ENCODE measurements at places on chromosomes 2 and 18. TPM values are rescaled to one million over a fixed set of nuclear protein-coding genes. Genes with fewer than 3 reads are reported as not detected.

DNA sequence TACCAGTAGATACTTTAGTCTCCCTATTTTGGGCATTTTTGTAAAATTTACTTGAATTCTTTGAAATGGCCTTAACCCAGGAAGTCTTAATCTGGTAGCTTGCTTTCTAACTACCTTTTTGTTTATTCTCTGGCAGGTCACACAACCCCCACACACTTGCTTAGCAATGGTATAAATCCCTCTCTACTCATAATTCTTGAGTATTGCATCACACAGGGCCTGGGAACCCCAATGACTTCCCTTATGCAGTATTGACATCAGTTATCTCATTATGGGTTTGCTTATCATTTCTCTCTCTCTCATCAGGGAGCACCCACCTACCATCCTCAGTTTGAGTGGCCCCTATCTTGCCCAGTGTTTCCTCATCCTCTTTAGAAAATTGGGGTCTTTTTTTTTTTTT lies 207.1 kb downstream of the KCNS3 start:
- no peak for DNase-seq

The CGREF1 gene
- 6.8 TPM for total RNA-seq

DNA sequence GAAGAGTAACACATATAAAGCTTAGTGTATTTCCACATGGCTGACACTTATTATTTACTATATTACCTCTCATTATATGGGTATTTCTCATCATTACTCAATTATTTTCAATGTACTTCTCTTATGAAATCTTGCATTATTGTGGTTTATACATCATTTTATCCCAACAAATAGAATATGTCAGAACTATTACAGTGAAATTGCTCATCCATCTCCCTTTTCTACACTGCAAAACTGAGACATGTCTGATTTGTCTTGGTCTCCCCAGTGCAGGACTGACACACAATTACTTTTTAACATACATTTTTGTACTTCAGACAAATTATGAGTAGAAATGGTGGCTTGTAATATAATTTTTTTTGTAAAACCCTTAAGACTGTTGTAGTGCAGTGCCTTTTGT lies 600.9 kb downstream of the PLCL1 start:
- no peak for DNase-seq

- DNase-seq: peak; percentile 92
Measured at GRCh38 chr2:27954771-27955383, 64.3 kb downstream of the BABAM2 start.

- no peak for DNase-seq
Measured at GRCh38 chr2:101556033-101556459, 81.1 kb upstream of the RFX8 start.

The ERFE gene
- total RNA-seq: 3.2 TPM

- no peak for DNase-seq
Measured at GRCh38 chr18:68034296-68034695, 517.8 kb upstream of the DSEL start.

GRCh38 chr2:7703543-7704144 lies 786.4 kb downstream of the RNF144A start:
- no peak for DNase-seq

DNA sequence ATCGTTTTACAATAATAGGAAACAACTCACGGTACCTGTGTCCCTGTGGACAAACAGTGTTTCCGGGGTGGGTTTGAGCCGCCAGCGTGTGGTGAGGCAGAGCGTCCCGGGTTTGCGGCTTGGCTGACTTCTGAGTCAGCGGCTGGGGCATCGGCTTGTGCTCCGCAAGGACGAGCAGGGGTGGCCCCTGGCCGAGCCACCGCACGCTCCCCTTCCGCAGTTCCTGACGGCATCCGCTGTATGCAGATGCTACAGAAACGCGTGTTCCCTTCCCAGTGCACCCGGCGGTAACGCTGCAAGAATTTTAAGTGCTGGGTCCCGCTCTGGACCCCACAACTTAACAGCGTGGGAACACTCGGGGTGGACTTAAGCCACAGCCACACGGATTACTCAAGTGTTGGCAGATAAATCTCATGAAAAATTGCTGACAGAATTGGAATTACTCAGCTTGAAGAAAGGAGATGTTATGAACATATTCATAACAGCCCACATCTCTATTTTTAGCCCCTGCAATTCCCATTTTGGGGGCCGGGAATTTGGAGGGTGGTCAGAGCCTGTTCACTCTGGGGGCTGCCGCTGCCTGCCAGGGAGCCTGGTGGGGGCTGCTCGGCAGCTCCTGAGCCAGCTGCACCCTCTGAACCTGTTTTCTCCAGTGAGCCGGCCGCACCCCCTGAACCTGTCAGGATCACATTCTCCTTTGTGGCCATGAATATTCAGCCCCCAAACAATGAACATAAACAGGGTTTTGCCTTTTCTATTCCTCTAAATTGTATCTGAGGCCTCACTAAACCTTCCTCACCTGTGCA lies 12.6 kb upstream of the KCNG2 start:
- DNase-seq: peak; percentile 12

GRCh38 chr2:8258406-8258805 lies 423.4 kb upstream of the ID2 start:
- DNase-seq: no peak

The GPR39 gene
- total RNA-seq: 5.7 TPM

DNA sequence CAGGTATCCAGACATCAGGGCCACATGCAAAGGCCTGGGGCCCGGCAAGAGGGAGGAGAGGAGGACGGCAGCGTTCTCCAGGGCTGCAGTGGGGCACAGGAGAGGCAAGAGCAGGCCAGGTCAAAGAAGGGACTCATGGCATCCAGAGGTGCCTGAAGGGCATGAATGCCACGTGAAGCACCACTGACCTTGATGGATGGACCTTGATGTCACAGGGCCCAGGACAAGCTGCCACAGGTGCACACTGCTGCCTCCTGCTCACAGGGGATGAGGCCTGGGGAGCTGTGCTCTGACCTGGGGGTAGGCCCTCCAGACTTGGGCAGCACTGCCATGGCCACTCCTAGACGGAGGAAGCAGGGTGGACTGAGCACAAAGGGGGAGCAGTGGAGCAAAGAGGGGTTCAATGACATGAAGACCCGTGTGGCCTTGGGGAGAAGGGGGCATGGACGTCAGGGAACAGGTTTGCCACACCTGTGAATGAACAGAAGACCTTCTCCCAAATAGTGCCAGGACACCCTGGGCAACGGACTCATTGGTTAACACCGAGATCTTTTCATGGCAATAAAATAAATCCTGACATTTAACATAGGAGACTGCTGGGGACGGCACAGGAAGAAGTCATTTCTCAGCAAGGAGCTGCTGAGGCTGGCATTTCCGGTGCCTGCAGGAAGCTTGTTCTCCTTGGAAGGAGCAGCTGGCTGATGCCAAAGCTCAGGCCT lies 65.6 kb downstream of the EMX1 start:
- no peak for DNase-seq

DNA sequence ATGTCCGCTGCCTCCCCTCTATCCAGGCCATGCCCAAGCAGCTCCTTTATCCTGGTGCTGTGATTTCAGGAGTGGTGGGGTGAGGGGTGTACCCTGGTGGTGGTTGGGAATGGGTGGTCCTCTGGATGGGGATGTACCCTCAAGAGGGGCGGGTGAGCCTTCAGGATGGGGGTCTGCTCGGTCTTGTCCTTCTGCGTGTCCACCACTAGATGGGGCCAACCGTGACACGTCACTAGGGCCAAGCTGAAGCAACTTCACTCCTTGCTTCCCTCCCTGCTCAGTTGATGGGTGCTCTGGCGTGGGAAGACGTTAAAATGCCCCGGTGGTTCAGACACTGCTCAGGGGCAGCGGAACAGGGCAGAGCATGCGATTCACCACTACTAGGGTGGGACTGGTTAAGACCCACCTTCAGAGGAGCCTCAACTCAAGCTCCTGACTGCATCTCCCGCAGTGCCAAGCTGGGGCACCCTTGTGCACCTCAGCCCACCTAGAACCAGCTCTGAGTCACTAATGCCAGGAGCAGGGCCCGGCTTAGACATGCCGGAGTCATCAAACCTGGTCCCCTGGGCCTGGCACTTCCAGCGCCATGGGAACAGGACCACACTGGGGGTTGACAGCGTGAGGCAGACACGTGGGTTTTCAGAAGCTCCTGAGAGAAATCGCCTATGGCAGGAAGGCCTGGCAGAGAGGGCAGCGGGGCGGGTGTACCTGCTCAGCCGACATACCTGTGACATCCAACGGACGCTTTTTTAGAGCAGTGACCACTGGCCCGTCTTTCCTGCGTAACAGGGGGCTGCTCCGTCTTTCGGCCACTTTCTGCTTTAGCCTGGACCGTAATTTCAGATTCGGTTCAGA lies 256.7 kb downstream of the HDAC4 start:
- DNase-seq: no peak

- peak; percentile 67 for DNase-seq
Measured at GRCh38 chr18:68520406-68521075, 194.4 kb downstream of the TMX3 start.

- DNase-seq: no peak
Measured at GRCh38 chr2:177106212-177106611, 106.4 kb upstream of the HNRNPA3 start.

DNA sequence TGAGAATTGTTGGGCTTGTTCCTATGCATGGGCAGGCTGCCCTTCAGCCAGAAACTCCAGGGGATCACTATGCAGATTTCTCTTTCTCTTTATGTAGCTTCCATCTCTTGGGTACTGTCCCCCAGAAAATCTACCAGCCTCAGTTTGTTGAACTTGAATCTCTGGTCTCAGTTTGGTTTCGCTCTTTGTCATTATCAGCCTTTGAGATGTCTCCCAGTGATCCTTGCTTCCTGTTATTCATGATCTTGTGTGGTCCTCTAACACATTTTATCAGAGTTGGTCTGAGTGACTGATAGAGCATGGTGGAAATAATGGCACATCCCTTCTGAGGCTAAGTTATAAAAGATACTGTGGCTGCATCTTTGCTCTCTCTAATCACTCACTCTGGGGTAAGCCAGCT lies 7.8 kb downstream of the TMEM87B start:
- DNase-seq: no peak

The RAB6C gene
- total RNA-seq: not detected

The GPC1 gene
- 266 TPM for total RNA-seq

DNA sequence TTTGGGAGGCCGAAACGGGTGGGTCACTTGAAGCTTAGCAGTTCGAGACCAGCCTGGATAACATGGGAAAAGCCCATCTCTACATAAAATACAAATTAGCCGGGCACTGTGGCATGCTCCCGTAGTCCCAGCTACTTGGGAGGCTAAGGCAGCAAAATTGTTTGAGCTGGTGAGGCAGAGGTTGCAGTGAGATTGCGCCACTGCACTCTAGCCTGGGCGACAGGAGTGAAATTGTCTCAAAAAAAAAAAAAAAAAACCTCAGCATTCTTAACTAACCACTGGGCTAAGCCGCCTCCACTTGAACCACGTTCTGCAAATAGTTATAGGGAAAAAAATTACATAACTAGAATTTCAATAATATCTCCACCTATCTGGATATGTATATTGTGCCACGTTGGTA lies 2.3 kb downstream of the FOXI3 start:
- no peak for DNase-seq

The RASGRP3 gene
- total RNA-seq: not detected

The ALK gene
- total RNA-seq: not detected

DNA sequence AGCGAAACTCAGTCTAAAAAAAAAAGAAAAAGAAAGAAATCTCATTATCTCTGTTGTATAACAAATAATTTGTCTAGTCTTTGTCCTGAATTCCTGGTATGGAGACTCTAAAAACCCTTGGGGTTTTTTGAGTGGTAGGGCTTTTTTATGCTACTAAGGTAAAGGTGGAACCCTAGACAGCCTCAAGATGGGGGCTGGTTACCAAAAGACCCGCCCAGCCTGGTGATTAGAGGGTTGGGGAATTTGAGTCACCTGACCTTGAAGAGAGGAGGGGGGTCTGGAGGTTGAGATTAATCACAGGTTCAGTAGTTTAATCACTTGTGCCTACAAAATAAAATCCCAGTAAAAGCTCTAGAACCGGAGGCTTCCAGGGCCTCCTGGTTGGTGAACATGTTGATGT lies 17.6 kb downstream of the SOWAHC start:
- no peak for DNase-seq

DNA sequence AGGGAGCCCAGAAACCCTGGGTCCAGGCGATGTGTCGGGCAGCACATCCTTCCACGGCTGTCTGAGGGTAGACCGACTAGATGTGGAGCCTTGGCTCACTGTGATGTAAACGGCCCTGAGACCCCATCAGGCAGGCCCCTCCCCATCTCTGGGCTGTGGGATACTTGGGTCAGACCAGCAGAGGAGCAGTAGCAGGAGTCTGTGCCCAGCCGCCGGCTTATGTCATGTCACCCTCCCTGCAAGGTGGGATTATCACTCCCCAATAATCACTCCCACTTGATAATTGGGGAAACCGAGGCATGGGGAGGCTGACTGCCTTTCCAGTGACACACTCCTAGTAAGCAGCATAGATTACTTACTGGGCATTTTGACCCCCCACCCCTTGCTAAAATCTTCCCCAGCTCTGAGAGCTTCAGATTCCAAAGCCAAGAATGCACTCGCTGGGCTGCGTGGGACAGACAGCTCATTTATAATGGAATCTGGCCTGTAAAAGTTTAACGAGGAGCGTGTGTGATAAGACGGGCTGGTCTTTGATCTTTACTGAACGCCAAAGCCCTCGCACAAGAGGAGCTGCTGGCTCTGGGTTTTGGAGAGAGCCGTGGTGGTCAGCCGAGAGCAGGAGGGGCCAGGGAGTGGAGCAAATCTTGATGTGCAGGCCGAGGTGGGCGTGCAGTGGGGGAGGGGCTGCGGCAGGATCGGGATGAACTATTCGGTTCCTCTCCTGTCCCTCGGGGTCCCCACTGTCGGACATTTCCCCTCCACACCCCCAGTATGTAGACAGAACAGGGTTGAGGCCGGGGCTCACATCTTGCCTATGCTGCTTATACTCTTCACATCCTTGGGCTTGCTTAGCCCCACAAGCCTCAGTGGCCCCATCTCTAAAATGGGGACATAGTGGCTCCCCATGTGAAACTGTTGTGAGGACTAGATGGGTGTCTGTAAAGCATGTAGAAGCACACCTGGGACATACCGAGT lies 200.0 kb downstream of the GLI2 start:
- DNase-seq: no peak

DNA sequence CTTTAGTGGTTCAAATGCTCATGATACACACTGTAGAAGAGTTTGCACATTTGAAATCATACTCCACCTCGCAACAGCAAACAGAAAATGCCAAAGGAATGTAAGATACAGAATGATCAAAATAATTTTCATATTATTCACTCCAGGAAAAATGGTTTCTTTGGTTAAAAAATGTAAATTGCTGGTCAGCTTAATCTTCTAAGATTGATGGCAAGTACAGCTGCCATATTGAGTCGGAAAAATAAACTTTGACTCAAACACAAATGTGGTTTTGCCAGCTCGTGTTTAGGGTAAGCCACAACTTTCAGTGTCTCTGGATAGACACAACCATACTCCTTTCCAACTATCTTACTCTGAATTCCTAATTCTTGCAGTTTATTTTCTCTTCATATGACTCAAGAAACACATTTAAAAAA lies 154.9 kb upstream of the SMIM21 start:
- DNase-seq: no peak

GRCh38 chr2:95023222-95023597 lies 2.3 kb upstream of the MAL start:
- DNase-seq: peak; percentile 28

The SERPINB8 gene
- total RNA-seq: 30.0 TPM

DNA sequence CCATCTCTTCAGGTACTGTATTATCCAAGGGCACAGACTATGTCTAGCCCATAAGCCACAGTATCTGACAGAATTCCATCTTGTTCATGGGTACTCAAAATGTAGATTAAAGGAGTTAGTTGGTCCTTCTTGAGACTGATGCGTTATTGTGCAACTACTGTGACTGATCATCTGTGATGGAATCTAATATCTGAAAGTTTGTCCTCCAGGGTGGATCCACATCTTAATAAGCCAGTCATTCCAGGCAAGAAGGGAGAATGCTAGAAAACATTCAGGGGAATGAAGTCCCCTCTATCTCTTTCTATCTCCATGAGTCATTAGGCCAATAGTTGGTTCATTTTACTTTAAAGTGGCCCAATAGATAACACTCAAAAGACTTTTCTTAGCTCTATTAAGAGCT lies 252.6 kb downstream of the EXOC6B start:
- DNase-seq: no peak

All from mammary epithelial cell (primary cell).